ENCODE measurements at places on chromosomes 7 and 10.

DNA sequence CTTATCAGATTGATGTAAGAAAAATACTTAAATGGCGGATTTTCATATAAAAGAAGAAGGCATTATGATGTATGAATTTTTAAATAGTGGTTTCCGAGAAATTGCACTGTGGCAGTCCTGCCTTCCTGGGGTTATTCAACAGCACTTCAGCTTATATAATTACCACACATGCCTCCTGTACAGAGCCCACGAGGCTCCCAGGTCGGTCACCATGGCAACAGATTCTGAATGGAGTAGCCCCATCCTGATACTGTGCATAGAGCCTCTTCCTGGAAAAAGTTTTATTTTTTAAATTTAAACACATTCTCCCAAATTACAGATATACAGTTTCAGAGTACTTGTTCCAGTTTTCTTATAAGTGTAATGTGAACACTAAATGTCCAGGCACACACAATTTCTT lies 15.9 kb upstream of the ASB4 start:
- no peak for DNase-seq

DNA sequence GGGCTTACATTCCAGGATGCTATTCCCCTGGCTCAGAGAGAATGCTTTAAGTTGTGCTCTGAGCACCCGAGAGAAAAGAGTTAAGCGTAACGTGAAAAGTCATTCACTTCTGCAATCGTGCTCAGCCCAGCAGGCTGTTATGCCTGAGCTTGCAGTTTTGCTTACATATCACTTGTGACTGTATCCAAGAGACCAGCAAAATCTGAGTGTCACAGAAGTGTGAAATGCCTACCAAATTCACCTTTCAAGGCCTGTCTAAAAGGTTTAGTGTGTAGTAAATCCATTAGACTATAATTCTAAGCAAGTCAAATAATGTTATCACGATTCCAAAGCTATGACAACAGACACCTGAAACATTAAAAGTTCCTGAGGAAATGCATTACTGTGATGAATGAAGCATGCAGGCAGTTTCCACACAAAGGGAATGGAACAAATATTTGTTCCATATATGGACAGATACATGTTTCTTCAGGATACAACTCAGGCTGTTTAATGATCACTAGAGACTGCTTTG lies 20.1 kb downstream of the ITGB1 start:
- DNase-seq = no peak

- DNase-seq = no peak
These were observed 358.1 kb downstream of the CRPPA start for GRCh38 chr7:16063221-16063620.

DNA sequence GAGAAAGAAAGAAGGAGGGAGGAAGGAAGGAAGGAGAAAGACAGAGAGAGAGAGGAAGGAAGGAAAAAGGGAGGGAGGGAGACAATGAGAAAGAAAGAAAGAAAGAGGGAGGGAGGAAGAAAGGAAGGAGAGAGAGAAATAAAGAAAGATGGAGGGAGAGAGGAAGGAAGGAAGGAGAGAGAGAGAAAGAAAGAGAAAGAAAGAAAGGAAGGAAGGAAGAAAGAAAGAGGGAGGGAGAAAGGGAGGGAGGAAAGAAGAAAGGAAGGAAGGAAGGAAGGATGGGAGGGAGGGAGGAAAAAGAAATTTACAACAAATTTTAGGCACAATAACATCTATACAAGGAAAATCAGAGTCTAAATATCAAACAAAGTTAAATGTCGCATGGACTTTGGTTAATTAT lies 332.6 kb upstream of the KLF6 start:
- no peak for DNase-seq

GRCh38 chr7:101378751-101379174 lies 16.1 kb downstream of the COL26A1 start:
- no peak for DNase-seq

- no peak for DNase-seq
These were observed 23.6 kb downstream of the C10orf71 start for GRCh38 chr10:49322371-49323170.

DNA sequence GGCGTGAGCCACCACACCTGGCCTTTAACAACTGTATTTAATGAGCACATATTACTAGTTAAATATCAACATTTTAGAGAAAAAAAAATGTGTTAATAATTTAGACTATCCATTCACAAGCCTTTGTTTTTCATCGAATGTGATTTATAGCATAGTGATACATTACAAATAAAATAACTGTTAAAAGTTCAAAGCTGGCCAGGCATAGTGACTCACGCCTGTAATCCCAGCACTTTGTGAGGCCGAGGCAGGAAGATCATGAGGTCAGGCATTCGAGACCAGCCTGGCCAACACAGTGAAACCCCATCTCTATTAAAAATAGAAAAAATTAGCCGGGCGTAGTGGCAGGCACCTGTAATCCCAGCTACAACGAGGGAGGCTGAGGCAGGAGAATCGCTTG lies 72.7 kb downstream of the HACD1 start:
- DNase-seq = no peak

GRCh38 chr7:157807510-157807909 lies 470.7 kb downstream of the DNAJB6 start:
- no peak for DNase-seq

- no peak for DNase-seq
These were observed at the start of gene NEUROG3 for GRCh38 chr10:69573056-69573806. Gene NEUROG3 (minus strand): TSS chr10:69573422. CDS start chr10:69573043, 379 bp downstream.

- DNase-seq = no peak
These were observed 19.4 kb downstream of the RNF32 start for GRCh38 chr7:156659961-156660360.

GRCh38 chr7:5774790-5775189 lies 6.7 kb downstream of the RNF216 start:
- DNase-seq = no peak

- no peak for DNase-seq
These were observed 133.1 kb upstream of the ADAM12 start for GRCh38 chr10:126521399-126521798.

- no peak for DNase-seq
These were observed 19.5 kb upstream of the CYREN start for GRCh38 chr7:135189961-135190360.

DNA sequence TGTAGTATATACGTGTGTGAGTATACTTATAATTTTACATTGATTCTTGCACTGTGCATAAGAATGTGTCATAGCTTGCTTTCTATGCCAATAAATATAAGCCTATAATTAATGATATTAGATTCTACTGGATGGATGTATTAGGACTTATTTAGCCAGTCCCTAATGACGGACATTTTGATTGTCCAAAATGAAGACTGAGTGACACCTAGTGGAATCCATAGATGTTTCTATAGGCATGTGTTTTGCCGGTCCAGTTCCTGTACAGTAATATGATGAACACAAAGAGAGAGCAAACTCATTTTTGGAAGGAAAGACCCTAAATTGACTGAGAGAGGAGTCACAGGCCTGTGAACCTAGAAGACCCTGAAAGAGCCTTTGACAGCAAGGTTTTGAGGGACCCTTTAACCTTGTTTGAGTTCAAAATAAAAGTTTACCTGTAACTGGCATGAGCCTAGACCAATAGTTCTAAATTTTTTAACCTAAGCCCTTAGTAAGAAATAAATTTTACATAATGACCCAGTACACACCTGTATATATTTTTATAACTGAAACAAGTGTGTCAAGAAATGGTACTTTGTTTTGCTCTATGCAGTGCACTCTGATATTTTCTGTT lies 42.4 kb upstream of the AGBL3 start:
- DNase-seq = no peak

DNA sequence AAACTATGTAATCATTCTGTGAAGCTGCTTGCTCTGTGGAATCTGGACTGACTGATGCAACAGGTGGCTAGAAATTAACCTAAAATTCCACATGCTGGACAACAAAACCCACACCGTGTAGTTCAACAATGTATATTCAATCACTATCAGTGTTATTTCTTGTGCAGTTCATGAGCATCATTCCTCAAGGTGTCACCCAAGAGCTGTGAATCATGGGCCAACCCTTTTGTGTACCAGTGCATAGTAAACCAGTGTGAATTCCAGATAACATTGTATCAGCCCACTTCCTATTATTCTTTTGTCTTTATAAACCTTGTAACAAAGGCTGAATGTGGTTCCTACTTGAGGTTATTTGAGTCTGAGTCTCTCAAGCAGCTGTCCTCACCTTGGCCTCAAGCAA lies 905.2 kb upstream of the ZNF722 start:
- DNase-seq = no peak

Measured in caudate nucleus (tissue), 63 donors.